ENCODE measurements at places on chromosomes 5 and 9.

DNA sequence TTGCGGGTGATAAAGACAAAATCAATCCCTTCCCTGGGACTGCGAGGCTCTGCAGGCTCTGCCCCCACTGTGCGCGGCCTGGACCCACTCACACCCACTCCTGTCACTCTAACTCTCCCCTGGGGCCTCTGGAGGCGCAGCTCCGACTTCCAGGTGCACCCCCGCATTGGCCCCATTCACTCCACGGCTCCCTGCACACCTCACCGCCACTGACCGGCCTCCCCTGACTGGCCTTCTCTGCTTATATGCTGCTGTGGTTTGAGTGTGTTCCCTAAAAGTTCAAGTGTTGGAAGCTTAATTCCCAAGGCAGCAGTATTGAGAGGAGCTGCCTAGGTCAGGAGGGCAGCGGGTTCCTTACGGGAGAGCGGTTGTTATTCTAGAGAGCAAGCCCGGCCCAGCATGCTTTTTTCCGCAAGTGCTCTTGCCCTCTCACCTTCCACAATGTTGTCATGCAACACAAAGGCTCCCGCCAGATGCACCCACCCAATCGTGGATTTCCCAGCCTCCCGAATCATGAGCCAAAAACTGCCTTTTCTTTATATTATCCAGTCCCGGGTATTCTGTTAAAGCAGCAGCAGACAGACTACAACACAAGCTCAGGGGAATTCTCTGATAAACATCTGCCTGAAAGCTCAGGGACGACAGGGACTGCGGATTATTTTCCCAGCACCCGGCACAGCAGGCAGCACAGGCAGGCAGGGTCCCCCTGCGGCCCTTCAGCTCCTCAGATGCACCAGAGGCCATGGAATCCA lies 73.5 kb upstream of the LRRTM2 start:
- DNase-seq: no peak

DNA sequence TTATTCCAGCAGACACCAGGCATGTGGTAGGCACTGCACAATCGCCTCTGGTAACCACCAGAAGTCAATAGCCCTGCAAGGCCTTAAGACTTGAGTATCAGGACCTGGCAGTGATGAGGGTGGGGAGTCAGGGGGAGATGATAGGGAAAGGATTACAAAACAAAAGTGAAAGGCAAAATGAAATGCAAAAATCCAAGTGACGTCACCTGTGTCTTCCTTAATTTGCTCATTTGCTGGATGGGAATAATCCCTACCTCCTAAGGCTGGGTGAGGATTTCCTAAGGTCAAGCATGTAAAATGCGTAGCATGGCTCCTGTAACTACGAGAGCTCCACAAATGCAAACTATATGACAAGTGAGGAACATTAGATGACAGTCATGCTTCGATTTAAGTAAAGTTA lies 58.4 kb downstream of the FOXI1 start:
- DNase-seq: no peak

DNA sequence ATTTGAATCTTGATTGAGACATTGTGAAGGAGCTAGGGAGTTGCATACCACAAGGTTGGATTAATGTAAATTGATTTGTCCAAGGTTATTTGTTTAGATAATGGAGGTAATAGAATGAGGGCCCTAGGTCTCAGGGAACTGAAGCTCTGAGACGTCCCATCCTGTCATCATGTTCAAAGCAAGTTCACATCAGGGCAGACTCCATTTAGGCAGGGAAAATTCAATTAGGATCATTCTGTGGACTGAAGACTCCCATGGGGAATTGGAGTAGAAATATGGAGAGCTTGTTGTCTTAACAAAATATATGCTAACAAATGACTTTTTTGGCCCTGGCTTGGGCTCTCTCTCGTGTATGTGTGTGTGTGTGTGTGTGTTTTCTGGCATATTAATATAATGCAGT lies 722.0 kb upstream of the ADAMTS16 start:
- no peak for DNase-seq

- DNase-seq: no peak
Observed at GRCh38 chr9:27129221-27129620, 20.2 kb downstream of the TEK start.

DNA sequence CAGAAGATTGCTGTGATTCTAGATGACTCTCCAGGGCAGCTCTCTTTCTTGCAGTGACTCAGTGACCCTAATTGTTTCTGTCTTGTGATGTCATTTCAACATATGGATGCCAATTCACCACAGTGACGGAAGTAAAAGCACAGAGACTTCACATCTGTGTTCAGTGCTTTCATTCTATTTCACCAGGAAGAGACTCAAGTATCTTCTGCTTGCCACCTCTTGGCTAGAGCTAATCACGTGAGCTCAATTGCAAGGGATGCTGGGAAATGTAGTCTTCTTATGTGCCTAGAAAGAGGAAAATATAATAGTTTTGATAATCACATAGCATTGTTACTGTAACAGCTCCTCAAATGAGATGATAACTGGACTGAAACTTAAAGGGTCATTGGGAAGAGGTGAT lies 453.3 kb upstream of the KLF4 start:
- DNase-seq: no peak

DNA sequence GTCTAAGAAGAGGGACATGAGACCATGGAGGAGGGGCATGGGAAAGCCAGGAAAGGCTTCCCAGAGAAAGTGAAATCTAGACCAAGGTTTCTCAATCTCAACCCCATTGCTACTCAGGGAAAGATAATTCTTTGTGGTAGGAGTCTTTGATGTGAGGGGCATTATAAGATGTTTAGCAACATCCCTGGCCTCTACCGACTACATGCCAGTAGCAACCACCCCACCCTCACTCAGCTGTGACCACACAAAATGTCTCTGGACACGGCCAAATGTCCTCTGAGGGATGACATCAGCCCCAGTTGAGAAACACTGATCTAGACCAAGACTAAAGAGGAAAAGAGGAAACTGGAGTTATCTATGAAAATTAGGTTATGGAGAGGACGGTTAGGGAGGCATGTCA lies 298.5 kb upstream of the KIF2A start:
- no peak for DNase-seq

DNA sequence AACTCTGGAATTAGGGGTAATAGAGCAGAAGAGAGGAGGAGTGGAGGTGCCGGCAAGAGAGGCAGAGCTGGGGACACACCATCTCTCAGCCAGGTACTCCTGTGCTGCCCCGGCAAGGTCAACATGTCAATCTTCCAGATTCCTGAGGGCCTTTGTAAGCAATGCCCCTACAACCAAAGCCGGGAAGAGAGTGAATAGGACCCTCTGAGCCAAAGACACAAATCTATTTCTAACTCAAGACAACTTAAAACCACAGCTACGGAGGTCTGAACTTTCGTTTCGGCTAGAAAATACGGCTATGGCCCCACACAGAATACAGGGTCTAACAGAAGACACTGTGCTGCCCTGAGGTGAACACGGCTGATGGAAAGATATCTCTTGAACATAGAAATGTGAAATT lies 66.6 kb downstream of the SERINC5 start:
- no peak for DNase-seq

DNA sequence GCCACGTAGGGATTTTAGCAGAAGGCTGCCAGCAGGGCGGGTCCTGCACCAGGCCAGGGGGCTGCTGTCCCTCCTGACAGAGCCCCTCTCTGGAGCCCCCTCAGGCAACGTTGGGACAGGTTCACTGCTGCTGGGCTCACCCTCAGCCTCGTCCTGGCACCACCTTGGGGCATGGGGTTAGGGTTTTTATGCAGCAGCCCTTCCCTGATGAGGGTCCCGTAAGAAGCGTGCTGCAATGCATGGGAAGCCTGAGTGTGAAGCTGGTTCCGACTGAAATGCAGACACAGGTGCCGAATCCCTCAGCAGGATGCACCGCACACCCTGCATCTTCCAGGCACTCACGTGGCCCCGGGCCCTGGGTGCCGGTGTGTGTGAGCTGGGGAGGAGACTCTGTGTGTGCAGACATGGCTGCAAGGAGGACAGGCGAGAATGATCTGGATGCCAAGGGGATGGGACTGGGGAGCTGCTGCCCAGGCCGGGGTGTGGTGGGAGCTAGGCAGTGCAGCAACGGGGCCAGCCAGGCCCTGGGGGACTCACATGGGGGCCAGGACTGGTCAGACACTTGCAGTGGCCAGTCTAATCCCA lies 27.1 kb downstream of the ZDHHC11B start:
- no peak for DNase-seq

- no peak for DNase-seq
Observed at GRCh38 chr5:178338126-178338749, 105.6 kb upstream of the PHYKPL start.

- DNase-seq: no peak
Observed at GRCh38 chr5:151125421-151125820, 32.2 kb downstream of the ANXA6 start.

GRCh38 chr5:96228408-96228807 lies 204.6 kb downstream of the PCSK1 start:
- DNase-seq: peak; percentile 53

DNA sequence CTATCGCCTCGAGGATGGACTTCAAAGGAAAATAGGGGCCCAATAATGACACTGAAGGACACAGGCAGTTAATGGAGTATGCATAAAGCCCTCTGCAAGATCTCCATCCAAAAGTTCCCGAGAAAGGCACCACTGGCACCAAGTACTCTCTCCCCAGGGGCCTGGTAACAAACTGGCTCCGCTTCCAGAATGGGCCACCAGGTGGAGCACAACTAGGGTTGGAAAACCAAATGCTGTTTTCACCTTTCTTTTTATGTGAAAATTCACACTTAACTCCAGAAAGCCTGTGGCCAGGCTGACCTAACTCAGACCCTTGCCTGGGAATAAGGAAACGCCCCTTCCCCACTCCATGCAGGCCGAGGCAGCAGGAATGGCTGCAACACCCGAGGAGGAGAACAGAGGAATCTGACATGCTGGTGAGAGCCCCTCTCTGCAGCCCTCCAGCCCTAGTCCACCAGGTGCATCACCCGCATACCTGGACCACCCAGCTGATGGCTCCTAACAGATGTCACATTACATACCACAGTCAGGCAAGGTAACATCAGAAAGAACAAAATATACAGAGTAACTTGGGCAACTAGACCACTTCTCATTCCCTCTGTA lies 42.8 kb downstream of the CAMSAP1 start:
- DNase-seq: peak; percentile 41

- no peak for DNase-seq
Observed at GRCh38 chr5:5360941-5361520, 61.4 kb upstream of the ICE1 start.

DNA sequence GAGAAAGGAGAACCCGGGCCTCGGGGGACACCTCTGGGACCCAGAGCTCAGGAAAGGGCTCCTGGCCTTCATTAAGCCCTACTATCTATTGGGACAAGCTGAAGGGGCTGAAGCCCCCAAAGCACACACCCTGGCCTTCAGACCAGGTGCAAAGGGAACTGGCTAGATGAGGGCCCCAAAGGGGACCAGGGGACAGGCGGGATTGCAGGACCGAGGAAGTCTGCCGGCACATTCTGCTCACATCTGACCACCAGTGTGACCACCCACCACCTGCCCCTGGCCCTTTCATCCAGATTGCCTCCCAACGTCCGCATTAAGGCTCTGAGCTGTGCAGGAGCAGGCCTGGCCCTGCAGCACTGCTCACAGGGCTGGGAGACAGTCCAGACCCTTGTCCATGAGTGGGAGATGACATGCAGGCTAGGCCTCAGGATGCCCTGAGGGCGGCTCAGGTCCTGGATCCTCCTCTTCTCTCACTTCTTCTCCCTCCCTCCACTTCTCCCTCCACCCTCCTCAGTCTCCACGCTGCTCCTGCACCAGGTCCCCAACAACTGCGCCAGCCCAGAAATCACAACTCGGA lies 19.2 kb downstream of the PSD2 start:
- no peak for DNase-seq

DNA sequence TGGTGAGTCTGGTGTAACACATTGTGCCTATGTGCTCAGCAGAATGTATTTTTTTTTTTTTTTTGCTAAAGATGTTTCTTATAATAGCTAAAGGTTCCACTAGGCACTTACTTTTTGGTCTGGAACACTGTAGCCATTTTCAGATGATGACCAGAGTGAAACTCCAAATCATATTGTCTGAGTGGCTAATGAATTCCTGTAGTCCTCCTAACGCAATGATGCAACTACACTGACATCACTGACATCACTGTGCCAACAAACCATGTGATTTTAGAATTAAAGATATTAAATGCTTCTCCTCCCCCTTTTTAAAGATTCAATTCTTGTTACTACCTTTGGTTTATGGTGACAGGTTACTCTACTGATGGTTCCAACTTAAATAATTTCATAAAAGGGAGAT lies 28.8 kb downstream of the JAKMIP2 start:
- peak; percentile 3 for DNase-seq

- peak; percentile 50 for DNase-seq
Observed at GRCh38 chr5:95727764-95728191, 3.4 kb upstream of the RHOBTB3 start.

GRCh38 chr9:34369636-34370035 lies 7.1 kb downstream of the MYORG start:
- DNase-seq: no peak

- DNase-seq: no peak
Observed at GRCh38 chr5:168879929-168880328, 300.8 kb upstream of the PANK3 start.

DNA sequence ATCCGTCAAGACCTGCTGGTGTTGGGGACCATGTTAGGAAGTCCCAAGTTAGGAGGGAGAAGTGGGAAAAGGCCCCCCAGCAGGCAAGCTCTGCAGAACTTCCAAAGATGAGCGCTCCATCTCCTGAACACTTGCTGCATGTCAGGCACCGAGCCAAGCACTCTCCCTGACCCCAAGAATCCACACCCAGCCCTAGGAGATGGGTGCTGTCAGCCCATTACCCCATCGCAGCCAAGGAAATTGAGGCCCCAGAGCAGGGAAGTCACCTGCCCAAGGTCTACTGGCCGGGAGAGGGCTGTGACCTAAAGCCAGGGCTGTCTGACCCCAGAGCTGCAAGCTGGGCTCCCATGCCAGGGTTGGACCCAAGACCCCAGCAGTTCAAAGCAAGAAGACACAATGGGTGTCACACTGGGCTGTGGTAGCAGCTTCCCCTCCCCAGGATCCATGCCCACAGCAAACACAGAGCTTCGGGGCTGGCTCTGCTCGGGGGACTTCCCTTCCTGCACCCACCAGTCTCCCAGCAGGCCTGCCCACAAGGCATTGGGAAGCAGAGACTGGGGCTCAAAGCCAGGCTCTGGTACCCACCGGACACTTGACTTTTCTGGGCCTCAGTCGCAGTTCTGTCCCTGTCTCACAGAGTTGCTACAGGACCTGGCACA lies 13.5 kb downstream of the EEIG1 start:
- DNase-seq: no peak

DNA sequence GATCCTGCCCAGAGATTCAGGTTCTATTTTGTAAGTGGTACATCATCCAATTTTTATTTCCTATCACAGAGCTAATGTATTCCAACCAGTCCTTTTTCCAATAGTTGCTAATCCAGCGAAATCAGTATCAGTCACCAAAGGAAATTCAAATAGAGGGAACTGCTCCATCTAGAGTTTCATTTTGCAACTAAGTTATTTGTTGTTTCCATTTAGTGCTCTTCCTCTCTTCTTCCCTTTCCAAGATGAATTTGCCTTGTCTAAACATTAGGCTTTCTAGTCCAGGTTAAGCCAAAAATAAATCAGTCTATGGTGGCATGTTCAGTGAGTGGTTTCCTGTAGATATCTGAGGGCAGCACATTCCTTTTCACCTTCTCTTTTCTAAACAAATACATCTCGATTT lies 79.8 kb upstream of the SPATA31D4 start:
- peak; percentile 38 for DNase-seq
